Neural crest cell (in vitro differentiated cells): ENCODE measurements at places on chromosomes 16 and 17. TPM values are rescaled to one million over a fixed set of nuclear protein-coding genes. Genes with fewer than 3 reads are reported as not detected.

The WFDC1 gene
- 0.14 and 0.30 TPM in 2 replicates for total RNA-seq

The SOST gene
- total RNA-seq: not detected in 2 replicates

The RNF227 gene
- 3.6 and 4.0 TPM in 2 replicates for total RNA-seq

The HOXB5 gene
- 2.3 and 2.6 TPM in 2 replicates for total RNA-seq

The OTOA gene
- 0.21 and 0.34 TPM in 2 replicates for total RNA-seq

The PDF gene
- 19.4 and 20.1 TPM in 2 replicates for total RNA-seq

DNA sequence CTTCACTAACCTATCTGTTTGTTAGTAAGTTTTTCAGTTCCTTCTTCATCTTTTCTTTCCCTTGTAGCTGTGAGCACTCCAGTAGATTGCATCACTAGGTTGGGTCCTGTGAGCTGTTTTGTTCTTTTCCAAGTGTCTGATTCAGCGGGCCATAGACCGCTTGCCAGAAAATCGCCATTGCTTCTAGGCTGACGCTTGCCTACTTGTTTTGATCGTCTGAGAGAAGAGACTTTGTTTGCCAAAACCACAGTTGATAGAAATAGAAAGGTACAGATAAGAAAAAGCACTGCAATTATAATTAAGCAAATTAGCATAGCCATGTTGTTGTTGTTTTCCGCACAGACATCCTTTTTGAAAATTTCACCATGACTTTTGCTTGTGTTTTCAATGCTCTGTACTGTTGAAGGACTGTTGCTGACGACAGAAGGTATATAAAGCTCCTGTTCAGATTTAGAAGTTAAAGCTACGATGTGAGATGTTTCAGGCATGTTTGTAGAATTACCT is 3.1 kb downstream of the EVI2A start:
- peaks cover 3% of the 10 kb centered on the region for H3K36me3 ChIP-seq
- DNase-seq: no peak
- no peak overlapping the region for H3K4me3 ChIP-seq
- H3K27ac ChIP-seq: no peak overlapping the region
- no peaks in the 10 kb centered on the region for H3K27me3 ChIP-seq
- peaks cover 24% of the 10 kb centered on the region for H3K4me1 ChIP-seq

DNA sequence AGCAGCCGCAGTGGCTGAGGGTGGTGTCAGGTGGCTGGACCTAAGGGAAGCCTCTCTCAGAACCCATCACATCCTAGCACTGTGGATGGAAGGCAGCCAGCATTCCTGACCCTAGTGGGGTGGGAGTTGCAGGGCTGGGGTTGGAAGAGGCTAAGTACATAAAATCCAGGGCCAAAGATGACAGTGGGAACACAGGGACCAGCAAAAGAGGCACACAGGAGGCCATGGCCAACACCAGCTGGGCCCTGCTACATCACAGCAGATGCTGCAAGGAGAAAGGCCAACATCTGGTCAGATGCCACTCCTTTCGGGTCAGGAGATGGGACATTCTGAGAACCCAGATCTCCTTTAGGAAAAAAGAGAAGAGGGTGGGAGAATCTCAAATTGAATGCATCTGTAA is 415.4 kb downstream of the SLC39A11 start:
- H3K36me3 ChIP-seq: no peaks in the 10 kb centered on the region
- no peaks in the 10 kb centered on the region for H3K4me1 ChIP-seq
- H3K4me3 ChIP-seq: no peak overlapping the region
- DNase-seq: no peak

- DNase-seq: no peak
- H3K27me3 ChIP-seq: no peaks in the 10 kb centered on the region
- H3K36me3 ChIP-seq: peaks cover under 1% of the 10 kb centered on the region
- no peak overlapping the region for H3K4me3 ChIP-seq
Observed at GRCh38 chr16:78134944-78135619, 35.6 kb downstream of the WWOX start.

DNA sequence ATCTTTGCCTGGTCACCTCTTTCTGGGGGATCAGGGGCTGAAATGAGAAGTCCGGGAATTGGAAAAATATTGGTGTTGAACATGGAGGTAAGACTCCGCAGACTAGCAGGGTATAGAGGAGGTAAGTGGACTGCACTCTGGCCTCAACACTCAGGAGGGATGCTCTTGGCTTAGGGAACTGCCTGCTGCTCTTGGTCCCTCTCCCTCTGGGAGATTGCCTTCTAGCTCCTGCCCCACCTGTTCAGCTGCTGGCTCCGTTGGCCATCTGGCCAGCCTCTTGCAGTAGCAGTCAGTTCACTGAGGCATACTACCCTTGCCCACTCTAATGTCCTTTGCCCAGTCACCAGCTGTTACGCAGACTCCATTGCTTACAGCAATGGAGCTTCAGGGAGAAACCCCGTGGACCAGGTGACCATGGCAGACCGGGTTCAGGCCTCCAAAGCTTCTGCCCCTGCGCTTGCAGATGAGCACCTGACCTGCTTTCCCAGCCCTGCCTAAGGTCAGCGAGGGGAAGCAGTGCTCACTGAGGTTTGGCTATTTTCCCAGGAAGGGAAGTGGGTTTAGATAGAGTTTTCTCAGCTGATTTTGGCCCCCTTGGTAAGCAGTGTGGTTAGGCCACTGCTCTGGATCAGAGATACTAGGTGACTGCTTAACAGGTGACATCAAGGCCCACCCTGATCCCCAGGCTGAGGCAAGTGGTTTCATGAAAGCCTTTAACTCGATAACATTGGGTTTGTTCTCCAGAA is 11.9 kb downstream of the CDK5RAP3 start:
- DNase-seq: no peak
- peaks cover 75% of the 10 kb centered on the region for H3K4me1 ChIP-seq
- peaks cover 3% of the 10 kb centered on the region for H3K27me3 ChIP-seq
- H3K36me3 ChIP-seq: peaks cover 49% of the 10 kb centered on the region
- peak overlapping the region; percentile 24 for H3K4me3 ChIP-seq
- peak overlapping the region; percentile 85 for H3K27ac ChIP-seq

- DNase-seq: no peak
- H3K4me3 ChIP-seq: no peak overlapping the region
- H3K4me1 ChIP-seq: no peaks in the 10 kb centered on the region
- H3K27ac ChIP-seq: peak overlapping the region; percentile 19
Observed at GRCh38 chr17:72672729-72673128, 419.8 kb downstream of the SLC39A11 start.

DNA sequence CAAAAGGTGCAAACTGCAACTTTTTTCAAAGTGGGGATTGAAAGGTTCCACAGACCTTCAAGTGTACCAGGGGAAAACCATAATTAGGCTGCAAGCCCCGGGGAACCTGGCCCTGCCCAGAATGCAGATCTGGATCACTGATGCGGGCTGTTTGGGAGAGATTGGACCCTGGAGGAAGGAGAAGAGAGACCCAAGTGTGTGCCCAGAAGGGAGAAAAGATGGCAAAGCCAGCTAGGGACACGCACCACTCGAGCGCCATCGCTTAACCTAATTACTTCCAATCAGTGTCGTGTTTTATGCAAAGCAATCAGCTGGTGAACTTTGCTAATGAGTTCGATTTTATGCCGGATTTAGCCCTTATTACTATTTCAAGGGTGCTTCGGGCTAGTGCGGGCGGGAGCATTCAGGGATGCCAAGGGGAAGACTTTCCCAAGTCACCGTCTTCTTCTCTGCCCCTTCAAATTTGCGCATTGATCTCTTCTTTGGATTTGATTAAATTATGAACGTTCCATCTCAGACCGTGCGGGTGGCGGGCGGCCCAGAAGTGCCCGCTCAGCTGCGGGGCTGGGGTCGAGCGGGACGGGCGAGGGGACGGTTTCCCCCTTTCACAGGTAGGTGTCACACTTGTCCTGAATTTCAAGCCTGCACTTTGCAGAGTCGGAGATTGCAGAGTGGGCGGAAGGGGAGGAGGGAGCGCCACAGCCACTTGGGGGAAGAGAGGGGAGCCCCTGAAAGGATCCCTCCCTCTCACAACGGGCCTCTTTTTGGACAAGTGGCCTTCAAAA is 4.0 kb downstream of the IRX5 start:
- peaks cover 70% of the 10 kb centered on the region for H3K4me1 ChIP-seq
- H3K36me3 ChIP-seq: peaks cover 22% of the 10 kb centered on the region
- DNase-seq: peak; percentile 38

DNA sequence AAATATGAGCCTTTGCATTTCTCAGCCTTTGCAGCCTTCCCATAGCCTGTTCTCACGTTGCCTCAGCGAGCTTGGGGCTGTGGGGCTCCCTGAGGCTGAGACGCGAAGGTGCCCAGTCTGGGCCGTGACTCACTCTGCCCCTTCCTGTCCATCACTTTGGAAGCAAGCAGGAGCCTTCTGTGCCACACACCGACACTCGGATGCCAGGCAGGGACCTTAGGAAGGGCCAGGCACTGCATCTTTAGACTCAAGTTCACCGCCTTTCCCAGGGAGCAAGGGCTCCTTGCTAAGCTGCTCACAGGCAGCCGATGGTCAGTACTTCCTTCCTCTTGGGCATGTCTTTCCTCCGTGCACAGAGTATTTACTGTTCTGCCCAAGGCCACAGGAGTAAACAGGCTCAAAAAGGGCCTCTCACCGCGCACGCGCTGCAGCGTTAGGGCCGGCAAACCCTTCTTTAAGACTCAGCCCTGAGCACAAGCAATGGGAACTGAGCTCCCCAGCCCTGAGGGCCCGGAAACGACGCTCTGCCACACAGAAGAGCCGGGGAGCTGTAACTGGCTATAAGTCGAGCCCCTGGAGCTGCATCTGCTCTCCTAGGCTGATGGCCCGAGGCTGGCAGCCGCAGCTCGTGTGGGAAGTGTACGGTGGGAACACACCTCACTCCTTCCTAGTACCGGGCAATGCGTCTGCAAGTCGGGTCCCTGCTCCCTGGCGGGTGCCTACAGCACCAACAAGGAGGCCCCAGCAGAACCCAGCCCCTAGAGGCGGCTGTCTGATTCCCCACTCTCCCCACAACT is 7.2 kb downstream of the TIMM22 start:
- no peaks in the 10 kb centered on the region for H3K27me3 ChIP-seq
- peaks cover 3% of the 10 kb centered on the region for H3K36me3 ChIP-seq
- H3K4me1 ChIP-seq: peaks cover 2% of the 10 kb centered on the region

DNA sequence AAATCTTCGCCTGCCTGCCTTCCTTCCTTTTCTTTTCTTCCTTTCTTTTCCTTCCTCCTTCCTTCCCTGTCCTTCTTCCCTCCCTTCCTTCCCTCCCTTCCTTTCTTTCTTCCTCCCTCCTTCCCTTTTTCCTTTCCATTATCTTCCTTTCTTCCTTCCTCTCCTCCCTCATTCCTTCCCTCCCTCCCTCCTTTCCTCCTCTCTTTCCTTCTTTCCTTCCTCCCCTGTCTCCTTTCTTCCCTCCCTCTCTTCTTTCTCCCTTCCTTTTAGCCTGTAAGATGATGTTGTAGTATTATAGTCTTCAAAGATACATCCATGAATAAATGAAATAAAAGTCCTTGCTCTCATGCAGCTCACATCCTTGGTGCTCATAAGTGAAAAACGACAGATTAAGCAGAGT is 539.3 kb downstream of the RBFOX1 start:
- peaks cover 6% of the 10 kb centered on the region for H3K27me3 ChIP-seq
- no peaks in the 10 kb centered on the region for H3K4me1 ChIP-seq
- H3K36me3 ChIP-seq: no peaks in the 10 kb centered on the region
- no peak overlapping the region for H3K4me3 ChIP-seq
- H3K27ac ChIP-seq: no peak overlapping the region

- H3K4me1 ChIP-seq: peaks cover 7% of the 10 kb centered on the region
- no peak overlapping the region for H3K27ac ChIP-seq
- H3K27me3 ChIP-seq: no peaks in the 10 kb centered on the region
- no peak for DNase-seq
Observed at GRCh38 chr16:26644912-26645543, 421.7 kb upstream of the C16orf82 start.

DNA sequence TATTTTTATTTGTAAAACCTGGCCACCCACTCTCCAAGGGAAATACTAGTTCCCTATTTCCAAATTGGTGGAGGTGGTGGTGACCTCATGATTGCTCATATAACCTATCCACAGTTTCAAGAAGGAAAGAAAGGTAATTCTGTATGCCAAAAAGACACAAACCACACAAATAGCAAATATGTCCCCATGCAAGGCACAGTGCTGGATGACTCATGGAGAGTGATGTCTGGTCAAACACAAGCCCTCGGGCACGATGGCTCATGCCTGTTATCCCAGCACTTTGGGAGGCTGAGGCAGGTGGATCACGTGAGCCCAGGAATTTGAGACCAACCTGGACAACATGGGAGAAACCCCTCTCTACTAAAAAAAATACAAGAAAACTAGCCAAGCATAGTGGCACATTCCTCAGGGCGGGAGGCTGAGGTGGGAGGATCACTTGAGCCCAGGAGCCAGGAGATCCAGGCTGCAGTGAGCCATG is 64.2 kb downstream of the GNA13 start:
- H3K4me1 ChIP-seq: no peaks in the 10 kb centered on the region
- no peaks in the 10 kb centered on the region for H3K27me3 ChIP-seq

DNA sequence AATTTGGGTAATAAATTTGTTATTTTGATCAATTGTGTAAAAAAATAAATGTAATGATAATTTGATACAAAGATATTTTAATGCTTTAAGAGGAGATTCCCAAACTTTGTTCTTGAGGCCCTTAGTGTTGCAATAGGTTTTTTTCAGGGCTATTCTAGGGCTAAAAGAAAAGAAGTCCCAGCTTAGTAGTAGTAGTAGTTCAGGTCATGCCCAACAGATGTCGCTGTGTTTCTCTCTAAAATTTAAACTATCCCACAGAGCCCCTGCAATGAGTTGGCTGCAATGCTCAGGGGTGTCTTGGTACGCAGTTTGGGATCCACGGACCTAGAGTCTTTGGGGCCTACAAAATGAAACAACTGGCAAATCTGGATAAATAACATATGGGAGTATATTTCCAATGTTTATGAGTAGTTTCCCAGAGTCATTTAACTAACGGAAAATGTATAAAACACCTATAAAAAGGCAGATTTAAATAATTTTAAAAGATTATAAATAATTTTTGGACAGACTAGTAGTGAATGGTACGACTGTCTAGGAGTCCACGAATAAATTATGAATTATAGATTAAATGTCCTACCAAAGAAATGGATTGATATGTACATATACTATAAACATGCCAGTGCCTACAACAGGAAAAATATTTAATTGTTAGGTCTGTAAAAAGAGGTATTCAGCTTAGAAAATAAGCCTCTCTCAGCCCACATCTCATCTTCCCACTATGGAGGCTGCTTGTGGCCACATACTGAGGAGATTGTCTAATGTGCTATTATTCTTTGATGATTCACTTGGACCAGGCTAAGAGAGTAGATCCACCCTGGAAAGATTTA is 228.5 kb upstream of the PMFBP1 start:
- no peaks in the 10 kb centered on the region for H3K27me3 ChIP-seq
- no peak overlapping the region for H3K4me3 ChIP-seq
- DNase-seq: peak; percentile 63
- no peak overlapping the region for H3K27ac ChIP-seq

DNA sequence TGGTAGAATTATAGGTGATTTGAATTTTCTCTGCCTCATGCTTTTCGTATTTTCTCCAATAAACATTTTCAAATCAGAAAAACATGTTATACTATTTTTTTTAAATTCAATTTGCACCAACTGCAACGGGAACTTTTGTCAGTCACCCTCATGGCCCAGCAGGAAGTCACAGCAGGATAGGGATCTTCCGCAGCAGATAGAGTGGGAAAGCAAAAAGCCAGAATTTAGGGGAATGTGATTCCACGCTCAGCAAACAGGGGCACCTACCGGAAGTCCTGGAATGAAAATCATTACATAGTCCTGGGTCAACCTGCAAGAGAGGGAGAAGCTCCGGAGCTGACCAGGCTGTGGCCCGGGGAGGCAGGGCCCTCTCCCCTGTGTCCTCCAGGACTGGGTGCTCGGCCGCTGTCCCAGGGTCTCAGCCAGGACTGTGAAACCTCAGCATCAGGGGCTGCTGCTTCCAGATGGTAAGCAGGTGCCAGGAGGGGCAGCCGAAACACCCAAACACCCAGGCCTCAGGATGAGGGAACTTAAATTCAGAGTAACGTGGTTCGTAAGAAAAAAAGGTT is 3.9 kb downstream of the SLC47A2 start:
- no peaks in the 10 kb centered on the region for H3K27me3 ChIP-seq
- H3K36me3 ChIP-seq: no peaks in the 10 kb centered on the region
- H3K4me3 ChIP-seq: no peak overlapping the region
- H3K27ac ChIP-seq: no peak overlapping the region
- no peak for DNase-seq
